ENCODE measurements at places on chromosomes 11 and 22. TPM values are rescaled to one million over a fixed set of nuclear protein-coding genes. Genes with fewer than 3 reads are reported as not detected.
A peak's percentile ranks its signal among the peaks of the same experiment; 100 is the strongest.

- no peak for DNase-seq
Observed at GRCh38 chr22:35133702-35134380, 67.9 kb downstream of the ISX start.

DNA sequence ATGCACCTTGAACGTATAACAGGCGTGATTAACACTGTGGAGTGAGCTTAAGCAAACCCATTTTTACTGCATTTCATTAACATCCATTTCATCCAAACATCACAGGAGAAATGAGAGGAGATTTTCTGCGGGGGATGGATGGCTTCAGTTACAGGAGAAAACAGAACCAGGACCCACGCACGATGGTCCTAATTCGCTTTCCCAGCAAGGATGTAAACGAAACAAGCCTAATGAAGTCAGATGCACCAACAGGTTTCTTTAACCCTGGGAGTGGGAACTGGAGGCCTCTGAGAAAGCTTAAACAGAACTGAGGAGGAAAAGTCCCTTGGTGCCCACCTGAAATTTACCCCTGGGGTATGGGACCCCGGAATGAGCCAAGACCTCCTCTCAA, 2.7 kb downstream of the CADM1 start:
- no peak for DNase-seq

GRCh38 chr22:39332441-39333064, 13.1 kb upstream of the RPL3 start:
- no peak for DNase-seq

- DNase-seq: no peak
Observed at GRCh38 chr11:87046824-87047223, 9.1 kb downstream of the TMEM135 start.

- DNase-seq: no peak
Observed at GRCh38 chr22:36280379-36280778, 27.4 kb downstream of the APOL1 start.

DNA sequence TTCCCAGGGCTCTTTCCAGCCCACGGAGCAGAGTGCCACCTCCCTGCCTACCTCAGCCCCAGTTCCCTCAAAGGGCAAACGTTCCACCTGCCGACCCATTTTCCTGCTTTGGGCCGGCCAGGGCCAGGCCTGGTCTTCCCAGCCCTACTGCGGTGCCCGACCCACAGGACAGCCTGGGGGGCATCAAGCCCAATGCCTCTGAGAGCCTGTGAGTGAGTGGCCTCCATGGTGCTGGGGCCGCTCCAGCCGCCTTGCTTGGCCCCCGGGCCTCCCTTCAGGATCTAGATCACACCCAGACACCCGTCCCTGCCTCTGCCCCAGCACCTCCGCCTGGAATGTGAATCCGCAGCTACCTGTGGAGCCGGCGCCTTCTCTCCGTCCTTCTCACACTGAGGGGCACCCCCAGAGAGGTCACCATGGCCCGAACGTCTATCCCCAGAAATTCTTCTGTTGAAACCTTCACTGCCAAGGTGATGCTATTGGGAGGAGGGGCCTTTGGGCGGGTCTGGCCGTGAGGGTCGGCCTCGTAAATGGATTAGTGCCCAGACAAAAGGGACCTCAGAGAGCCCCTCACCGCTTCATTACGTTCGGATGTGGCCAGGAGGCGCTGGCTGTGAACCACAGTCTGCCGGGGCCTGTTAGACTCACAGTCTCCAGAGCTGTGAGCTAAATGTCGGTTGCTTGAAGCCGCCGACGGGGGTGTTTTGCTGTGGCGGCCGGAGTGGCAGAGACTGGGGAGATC, 36.2 kb upstream of the BRSK2 start:
- DNase-seq: no peak

GRCh38 chr11:4699697-4700435, 2.2 kb upstream of the OR51E2 start:
- no peak for DNase-seq

GRCh38 chr11:85281550-85281949, 345.6 kb downstream of the DLG2 start:
- no peak for DNase-seq

GRCh38 chr22:42581762-42582716, 28.3 kb downstream of the SERHL2 start:
- peak; percentile 62 for DNase-seq

Gene MPPED2
- polyA plus RNA-seq: 10.0 TPM

Gene GSTT2B
- 2.4 TPM for polyA plus RNA-seq
